ENCODE measurements at places on chromosomes 1 and 21.

- no peak for DNase-seq
Measured at GRCh38 chr1:233393926-233394680, 66.6 kb downstream of the MAP3K21 start.

GRCh38 chr1:61950418-61950817, 208.1 kb downstream of the PATJ start:
- no peak for DNase-seq

DNA sequence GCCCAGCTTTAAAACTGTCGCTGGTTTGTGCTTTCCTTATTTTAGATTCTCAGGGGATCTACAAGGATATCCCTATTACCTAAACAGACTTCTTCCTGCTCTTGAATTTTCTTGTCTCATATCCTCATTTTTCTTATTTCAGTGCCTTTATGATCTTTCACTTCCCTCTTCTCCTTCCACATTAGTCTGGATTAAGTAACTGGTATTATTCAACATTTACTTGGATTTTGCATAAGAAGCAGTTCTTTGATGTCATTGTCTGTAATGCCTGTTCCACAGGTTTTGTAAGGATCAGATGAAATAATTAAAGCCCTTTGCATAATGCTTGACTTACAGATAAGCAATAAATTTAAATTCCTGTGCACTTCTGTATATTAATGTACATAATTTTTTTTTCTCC, 26.5 kb downstream of the CXADR start:
- no peak for DNase-seq

DNA sequence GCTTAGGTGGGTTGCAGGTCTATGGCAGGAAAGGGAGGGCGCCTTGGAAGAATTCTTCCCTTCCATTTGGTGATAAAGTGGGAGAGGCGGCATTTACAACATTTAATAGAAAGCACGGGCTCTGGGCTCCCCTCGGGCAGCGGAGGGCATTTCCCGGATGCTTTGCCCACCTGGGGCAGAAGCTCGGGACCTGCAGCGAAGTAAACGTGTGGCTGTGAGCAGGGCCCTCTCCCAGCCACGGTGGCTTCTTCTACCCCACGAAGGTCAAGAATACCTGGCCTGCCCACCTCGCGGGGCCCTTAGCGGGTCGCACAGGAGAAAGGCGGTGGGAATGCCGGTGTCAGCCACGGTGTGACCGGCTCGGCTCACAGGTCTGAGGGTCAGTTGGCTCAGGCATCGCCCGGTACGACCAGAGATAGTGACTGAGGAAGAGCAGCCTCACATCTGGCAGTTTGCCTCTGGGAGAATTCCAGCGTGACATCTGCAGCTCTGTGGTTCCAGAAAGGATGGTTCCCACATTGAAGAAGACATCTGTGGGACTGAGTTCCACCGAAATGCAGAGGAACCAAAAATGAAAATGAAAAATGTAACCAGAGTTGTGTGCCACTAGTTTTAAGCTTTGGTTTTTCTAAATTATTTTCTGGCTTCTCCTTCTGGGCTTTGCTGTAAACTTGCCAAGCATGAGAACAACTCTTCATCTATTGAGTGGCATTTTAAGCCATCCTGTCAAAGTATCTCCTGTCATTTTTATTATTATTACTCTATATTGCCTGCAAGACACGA, 720 bp upstream of the F3 start:
- DNase-seq: peak; percentile 55

DNA sequence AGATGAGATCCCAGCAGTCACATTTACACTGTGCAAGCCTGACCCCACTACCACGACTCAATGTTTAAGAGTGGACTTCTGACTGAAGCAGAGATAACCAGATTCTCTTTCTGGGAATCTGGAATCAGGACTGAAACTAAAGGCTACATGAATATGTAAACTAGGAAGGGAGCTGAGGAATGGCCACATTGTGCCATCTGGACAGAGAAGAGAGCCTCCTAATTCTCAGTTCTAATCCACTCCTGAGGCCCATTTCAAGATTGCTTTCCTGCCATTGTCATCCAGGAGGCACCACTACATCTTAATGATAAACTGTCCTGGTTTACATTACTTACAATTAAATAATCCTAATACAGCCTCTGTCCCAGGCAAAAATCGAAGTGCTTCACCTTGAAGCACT, 6.5 kb downstream of the PAXBP1 start:
- DNase-seq: no peak

GRCh38 chr1:16187748-16188401, 24.6 kb downstream of the ARHGEF19 start:
- DNase-seq: peak; percentile 32

- DNase-seq: no peak
Measured at GRCh38 chr1:91781901-91782622, 103.9 kb downstream of the TGFBR3 start.

GRCh38 chr1:53138991-53139884, 3.2 kb downstream of the SLC1A7 start:
- DNase-seq: no peak

GRCh38 chr1:3066826-3067225, 2.2 kb upstream of the PRDM16 start:
- DNase-seq: no peak

DNA sequence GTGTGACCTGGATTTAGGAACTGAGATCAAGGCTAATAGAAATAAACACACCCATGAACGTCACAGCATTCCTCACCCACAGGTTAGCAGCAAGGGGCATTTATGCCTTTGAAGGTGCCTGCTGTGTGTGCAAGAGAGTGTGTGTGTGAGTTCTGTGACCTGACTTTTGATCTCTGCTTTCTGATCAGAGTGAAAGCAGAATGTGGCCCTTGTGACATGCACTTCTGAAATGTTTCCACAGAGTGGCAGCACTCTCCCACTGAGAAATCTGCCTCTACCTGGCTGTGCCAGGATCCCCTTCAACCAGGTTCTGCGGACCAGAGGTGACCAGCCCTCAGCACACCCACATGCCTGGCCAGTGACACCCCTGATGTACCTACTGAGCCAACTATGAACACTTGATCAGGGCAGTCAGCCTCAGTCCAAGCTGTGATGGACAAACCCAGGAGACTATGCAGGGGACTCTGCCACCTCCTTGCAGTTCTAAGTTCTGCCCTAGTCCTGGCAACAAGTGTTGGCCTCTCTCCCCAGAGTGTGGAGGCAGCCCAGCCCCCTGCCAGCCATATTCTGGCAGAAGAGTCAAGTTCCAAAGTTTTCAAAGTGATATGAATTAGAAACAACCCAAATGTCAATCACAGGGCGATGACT, 41.0 kb downstream of the RXRG start:
- DNase-seq: no peak

DNA sequence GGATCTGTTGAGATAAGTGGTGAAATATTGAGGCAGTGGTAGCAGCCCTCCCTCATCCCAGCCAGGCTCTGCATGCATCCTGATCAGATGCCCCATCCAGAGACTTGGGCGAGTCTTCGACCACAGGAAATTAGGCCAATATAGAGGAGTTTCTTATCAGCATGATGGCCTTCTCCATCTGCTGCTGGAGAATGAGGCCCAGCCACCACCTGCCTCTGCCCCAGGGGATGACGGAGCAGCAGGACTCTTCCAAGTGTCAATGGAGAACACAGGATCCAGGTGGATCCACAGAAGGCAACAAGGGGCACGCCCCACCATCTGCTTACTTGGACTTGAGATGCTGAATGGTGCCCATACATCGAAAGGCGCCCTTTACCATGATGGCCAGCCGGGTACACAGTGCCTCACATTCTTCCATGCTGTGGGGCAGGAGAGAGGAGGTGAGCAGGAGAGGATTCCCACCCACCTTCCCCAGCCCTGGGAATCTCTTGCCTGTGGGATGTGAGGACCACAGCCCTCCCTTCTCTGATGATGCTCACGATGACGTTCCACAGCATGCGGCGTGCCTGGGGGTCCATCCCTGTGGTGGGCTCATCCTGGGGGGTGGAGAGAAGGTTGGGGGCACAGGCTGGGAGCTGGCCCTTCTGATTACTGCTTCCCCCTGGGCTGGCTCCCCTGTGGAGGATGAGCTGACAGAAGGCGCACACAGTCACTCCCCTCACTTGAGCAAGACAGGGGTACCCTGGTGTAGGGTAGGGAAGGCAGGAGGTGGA, 91.5 kb upstream of the GCLM start:
- no peak for DNase-seq

- no peak for DNase-seq
Measured at GRCh38 chr1:1250786-1251284, 4.3 kb upstream of the C1QTNF12 start.

DNA sequence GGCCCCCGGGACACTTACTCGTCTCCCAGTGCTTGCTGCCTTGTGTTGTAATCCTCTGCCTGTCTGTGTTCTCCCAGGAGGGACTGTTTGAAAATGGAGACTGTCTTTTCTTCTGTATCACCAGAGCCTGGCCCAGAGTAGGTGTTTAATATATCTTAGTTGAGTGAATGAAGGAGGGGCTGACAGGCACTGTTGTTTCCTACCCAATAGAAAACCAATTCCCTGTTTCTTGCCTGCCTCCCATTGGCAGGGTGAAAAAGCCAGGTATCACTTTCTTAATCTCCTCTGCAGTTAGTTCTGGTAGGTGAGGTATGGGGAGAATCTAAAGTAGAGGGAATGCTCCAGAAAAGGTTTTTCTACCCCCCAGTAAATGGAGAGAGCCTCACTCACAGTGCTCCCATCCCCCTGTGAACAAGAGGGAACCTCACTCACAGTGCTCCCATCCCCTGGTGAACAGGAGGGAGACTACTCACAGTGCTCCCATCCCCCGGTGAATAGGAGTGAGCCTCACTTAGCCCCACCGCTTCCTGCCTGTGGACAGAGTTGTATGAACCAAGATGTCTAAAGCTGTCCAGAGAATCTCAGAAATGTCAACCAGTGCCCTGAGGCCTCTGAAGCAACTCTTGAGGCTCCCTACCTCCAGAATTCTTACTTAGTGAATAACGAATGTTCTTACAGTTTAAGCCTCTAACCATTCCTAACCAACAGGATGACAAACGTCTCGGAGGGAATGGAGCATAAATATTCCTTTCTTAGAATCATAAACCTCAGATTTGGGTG, at the start of gene GJA5:
GJA5 (minus strand) TSS at position 122 of the 780 bp plus-strand sequence. CDS start 1,364 bp downstream, outside the sequence.
- no peak for DNase-seq

DNA sequence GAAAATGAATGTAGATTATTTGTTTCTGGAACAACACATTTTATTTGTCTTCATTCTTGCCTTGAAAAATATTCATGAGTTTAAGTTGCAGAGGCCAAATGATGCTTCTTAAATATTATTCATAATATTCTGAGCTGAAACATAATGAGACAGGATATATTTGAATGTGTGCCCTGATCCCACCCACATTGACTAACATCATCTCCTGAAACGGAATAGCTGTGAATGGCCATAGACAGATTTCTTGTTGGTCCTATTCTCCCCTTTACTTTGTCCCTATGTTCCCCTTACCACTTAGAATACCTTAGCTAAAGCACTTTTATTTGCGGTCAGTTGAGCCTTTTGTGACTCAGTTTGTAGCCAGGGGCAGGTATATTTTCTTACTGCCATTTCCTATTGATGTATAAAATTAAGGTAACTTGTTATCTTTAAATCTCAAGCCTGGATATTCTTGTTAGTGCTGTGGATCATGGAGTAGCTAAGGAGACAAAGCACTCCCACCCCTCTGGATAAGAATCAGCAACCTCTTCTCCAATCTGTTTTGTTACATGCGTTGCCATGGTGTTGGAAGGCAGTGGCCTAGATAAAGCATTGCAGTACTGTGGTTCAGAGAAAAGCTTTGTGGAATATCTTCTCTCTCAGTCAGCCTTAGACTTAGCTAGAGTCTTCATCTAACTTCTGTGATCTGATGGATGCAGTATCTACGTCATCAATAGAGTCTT, 478.5 kb upstream of the DEPDC1 start:
- no peak for DNase-seq

- DNase-seq: no peak
Measured at GRCh38 chr21:28959367-28960099, 33.1 kb downstream of the LTN1 start.

DNA sequence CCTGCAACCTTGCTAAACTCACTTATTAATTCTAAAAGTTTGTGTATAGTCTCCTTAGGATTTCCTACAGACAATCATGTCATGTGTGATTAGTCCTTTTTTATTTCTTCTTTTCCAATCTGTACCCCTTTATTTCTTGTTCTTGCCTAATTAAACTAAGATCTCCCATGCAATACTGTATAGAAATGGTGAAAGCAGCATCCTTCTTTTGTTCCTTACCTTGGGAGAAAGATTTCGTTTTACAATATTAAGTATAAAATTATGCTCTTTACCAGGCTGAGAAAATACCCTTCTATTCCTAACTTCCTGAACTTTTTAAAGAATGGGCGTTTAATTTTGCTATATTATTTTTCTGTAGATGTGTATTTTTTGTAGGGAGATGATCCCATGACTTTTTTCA, 7.6 kb upstream of the COL18A1 start:
- DNase-seq: no peak

- no peak for DNase-seq
Measured at GRCh38 chr21:35135481-35135880, 86.4 kb upstream of the RUNX1 start.

GRCh38 chr1:164774819-164775654, 216.1 kb downstream of the PBX1 start:
- DNase-seq: no peak

DNA sequence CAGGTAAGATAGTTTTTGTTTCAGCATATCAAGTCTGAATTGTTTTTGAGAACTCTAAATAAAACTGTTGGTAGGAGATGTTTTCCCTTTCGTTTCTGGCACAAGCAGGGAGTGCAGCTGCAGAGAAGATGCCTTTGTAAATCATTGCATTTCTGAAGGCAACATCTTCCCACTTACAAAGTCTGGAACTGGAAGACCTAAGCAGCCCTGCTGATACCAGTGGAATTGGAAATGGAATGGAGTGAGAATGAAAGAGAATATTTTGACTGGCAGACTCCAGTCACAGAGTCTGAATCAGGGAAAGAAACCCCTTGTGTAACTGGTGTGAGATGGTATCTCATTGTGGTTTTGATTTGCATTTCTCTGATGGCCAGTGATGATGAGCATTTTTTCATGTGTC, 815.6 kb downstream of the LTN1 start:
- DNase-seq: no peak

GRCh38 chr1:145846201-145846612, 777 bp downstream of the NUDT17 start:
- DNase-seq: no peak
